ENCODE measurements at places on chromosomes 2 and 18. TPM values are rescaled to one million over a fixed set of nuclear protein-coding genes. Genes with fewer than 3 reads are reported as not detected.

Gene SH3RF3
- total RNA-seq, result 16.6 TPM

Gene CNPPD1
- total RNA-seq, result 77.2 TPM

Gene TPO
- 8.0 TPM for total RNA-seq

Gene FBLN7
- 6.6 TPM for total RNA-seq

Gene ARHGEF33
- total RNA-seq, result 0.31 TPM

Gene SP9
- not detected for total RNA-seq

Gene SRSF7
- 139 TPM for total RNA-seq

Gene CD8B2
- total RNA-seq, result not detected

Gene UCN
- total RNA-seq, result 1.8 TPM

Gene GBX2
- total RNA-seq, result not detected

Gene C18orf54
- total RNA-seq, result 0.94 TPM

Data from omental fat pad (tissue), 4 donors.